ENCODE measurements at places on chromosomes 13 and 19. TPM values are rescaled to one million over a fixed set of nuclear protein-coding genes. Genes with fewer than 3 reads are reported as not detected.

- DNase-seq, result no peak
These were observed 50.3 kb upstream of the ANKRD10 start for GRCh38 chr13:110965038-110965754.

- no peak for DNase-seq
These were observed 28.2 kb upstream of the C13orf46 start for GRCh38 chr13:114002009-114002544.

GRCh38 chr13:59746291-59746962 is 417.3 kb downstream of the DIAPH3 start:
- DNase-seq, result no peak

DNA sequence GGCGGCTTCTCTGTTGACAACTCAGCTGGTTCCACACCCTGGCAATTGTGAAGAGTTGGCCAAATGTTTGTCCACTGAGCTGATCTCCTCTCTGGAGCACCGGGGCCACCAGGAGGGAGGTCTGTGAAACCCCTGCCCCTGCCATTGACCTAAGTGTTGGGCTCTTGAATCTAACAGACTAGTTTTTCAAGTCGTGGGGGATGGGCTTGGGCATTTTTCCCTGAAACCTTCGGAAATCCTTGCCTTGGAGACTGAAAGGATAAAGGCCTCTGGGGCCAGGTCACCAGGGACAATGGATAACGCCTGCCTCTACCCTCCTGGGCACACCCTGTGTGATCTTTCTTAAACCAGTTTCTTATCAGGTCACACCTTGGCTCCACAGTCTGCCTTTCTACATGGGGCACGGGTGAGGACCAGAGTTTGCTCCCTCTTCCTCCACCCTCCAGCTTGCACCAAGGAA is 881 bp downstream of the GEMIN7 start:
- no peak for DNase-seq

GRCh38 chr19:19111967-19112580 is 26.2 kb downstream of the TMEM161A start:
- DNase-seq, result no peak

GRCh38 chr13:112722433-112723263 is 32.8 kb downstream of the ATP11A start:
- no peak for DNase-seq

DNA sequence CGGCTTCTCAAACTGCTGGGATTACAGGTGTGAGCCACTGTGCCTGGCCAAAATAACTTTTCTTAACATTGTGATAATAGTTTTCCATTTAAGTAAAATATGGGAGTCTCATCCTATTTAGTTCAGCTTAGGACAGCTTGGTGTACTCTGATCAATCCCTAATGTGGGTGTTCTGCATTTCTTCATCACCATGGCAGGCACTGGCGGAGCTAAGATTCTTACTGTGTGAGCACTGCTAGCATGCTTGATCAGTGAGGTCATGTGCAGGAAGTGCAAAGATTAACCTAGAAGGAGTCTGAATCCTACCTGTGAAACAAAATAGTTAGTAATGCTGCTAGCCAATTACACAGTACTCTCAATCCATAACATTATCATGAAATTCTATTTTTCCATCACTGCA is 1684.2 kb upstream of the SLC10A2 start:
- DNase-seq, result no peak

GRCh38 chr19:18379803-18380747 is 5.9 kb upstream of the GDF15 start:
- peak; percentile 23 for DNase-seq

IZUMO2 gene
- not detected for total RNA-seq

COG3 gene
- 29.6 TPM for total RNA-seq
